ENCODE measurements at places on chromosomes 6 and 20. TPM values are rescaled to one million over a fixed set of nuclear protein-coding genes. Genes with fewer than 3 reads are reported as not detected.

- H3K27me3 ChIP-seq = no peaks in the 10 kb centered on the region
- H3K4me1 ChIP-seq = no peaks in the 10 kb centered on the region
- DNase-seq = no peak
- H3K4me3 ChIP-seq = no peak overlapping the region
- H3K27ac ChIP-seq = no peak overlapping the region
Observed at GRCh38 chr20:19301843-19302242, 89.4 kb downstream of the SLC24A3 start.

DNA sequence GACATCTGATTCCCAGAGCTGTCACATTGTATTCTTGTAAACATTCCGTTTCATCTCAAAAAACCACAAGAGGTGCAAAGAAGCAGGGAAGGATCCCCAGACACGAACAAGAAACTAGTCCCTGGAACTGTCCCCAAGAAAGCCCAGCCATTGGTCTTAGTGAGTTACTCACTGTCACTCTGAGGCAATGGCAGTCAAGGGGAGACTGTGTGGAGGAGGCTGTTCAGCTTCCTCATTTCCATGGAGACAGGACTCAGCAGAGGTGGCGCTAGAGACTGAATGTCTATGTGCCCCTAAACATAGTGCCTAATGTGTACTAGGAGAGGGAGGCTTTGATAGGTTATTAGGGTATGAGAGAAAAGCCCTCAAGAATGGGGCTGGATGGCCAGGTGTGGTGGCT lies 11.1 kb downstream of the ULBP1 start:
- no peak for DNase-seq
- no peak overlapping the region for H3K27ac ChIP-seq
- peaks cover 68% of the 10 kb centered on the region for H3K27me3 ChIP-seq
- H3K4me3 ChIP-seq = no peak overlapping the region
- no peaks in the 10 kb centered on the region for H3K4me1 ChIP-seq

DNA sequence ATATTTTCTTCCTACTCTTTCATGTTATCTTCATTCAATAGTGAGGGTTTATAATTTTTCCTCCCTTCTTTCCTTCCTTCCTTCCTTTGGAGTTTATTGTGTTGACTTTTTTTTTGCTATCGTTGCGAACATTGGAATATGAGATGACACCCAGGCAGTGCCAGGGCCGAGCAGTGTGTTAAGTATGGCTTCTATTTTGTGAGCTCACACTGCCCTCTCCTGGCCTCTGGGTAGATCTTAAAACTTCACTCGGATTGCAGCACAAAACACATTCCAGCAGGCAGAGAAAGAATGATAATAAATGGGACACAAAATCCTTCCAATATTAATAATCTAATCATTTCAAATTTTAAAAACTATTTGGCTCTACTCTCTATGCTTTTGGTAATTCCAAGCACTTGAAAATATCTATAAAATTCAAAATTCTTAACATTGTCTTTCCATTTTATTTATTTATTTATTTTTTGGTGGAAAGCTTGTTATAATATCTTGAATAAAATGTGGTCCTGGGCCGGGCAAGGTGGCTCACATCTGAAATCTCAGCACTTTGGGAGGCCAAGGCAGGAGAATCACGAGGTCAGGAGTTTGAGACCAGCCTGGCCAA lies 147.4 kb upstream of the OLIG3 start:
- H3K4me1 ChIP-seq = no peaks in the 10 kb centered on the region
- no peaks in the 10 kb centered on the region for H3K36me3 ChIP-seq
- H3K27ac ChIP-seq = no peak overlapping the region
- peak; percentile 79 for DNase-seq

DNA sequence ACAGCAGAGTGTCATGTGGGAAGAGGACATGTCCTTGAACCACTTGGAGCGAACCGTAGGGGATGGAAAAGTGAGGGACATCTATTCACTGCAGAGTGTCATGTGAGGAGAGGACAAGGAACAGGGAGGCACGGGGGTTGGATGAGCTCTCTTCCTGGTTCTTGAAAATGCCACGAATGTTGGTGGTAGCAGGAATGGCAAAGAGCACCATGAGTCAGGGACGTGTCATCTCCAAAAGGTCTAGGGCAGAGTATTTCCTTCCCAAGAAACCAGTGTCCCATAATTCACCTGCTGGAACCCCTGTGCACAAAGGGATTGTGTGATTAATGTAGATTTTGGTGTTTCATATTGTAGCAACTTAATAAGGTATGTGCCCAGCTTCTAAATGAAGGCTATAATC lies 136.8 kb downstream of the BFSP1 start:
- H3K4me1 ChIP-seq = no peaks in the 10 kb centered on the region
- no peak overlapping the region for H3K4me3 ChIP-seq
- H3K27ac ChIP-seq = no peak overlapping the region
- DNase-seq = no peak
- H3K36me3 ChIP-seq = no peaks in the 10 kb centered on the region
- no peaks in the 10 kb centered on the region for H3K27me3 ChIP-seq

DNA sequence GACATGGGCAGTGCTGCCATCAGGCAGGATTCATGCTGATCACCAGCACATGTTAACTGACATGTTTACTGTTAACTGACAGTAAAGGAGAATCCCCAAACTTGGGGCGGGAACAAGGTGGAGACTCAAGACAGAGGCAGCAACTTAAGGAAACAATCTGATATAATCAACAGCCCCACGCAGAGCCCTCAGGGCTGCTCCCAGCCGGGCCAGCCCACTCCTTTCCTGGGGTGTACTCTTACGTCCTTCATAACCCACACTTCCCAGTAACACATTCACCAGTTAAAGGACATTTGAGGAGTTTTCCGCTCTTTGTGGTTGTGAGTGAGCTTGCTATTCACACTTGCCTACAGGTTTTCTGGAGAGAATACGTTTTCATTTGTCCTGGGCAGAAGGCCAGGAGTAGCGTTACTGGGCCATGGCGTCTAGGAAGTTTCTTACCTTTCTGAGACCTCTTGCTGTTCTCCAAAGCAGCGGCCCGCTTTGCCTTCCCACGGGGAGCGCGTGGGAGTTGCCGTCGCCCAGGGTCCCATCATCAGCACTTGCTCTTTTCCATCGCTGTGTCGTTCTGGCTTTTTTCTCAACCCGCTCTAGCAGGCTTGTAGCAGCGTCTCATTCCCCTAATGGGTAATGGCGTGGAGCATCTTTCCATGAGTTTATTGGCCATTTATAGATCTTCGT lies 56.4 kb downstream of the FOXF2 start:
- no peaks in the 10 kb centered on the region for H3K27me3 ChIP-seq
- H3K4me3 ChIP-seq = no peak overlapping the region
- no peaks in the 10 kb centered on the region for H3K36me3 ChIP-seq

DNA sequence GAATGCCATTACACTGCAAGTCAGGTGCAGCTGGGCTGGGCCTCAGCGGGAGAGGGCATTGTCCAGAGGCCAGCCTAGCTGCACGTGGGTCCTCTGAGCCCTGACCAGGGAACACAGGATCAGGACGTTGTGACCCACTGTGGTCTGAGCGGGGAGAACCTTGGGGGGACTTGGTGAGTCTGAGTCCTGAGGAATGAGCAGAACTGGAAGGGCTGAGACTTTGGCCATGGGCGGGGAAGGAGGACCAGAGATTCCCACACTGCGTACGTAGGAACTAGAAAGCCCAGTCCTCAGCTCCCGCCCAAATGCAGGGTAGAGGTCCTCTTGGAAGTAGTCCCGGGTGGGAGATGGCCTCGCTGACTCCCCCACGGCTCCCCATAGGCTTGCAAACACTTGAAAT lies 42.5 kb downstream of the GABRR2 start:
- no peak for DNase-seq
- no peaks in the 10 kb centered on the region for H3K4me1 ChIP-seq
- H3K27me3 ChIP-seq = no peaks in the 10 kb centered on the region
- H3K27ac ChIP-seq = no peak overlapping the region
- no peak overlapping the region for H3K4me3 ChIP-seq
- H3K36me3 ChIP-seq = no peaks in the 10 kb centered on the region

DEFB124 gene
- not detected for total RNA-seq

BMP5 gene
- 1.2 TPM for total RNA-seq

GLP1R gene
- 2.0 TPM for total RNA-seq

Measured in tibial nerve (tissue), 4 donors.